ENCODE measurements at places on chromosomes 3 and 15.

DNA sequence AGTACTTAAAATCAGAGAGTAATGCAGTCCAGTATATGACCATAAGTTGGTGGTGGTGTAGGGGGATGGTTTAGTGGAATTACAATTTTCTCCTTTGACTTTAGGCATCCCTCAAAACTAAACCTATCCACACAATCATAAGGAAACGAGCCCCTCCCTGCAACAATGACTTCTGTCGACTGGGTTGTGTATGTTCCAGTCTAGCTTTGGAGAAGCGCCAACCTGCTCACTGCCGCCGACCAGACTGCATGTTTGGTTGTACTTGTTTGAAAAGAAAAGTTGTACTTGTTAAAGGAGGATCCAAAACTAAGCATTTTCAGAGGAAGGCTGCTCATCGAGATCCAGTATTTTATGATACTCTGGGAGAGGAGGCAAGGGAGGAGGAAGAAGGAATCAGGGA, 52.8 kb downstream of the MGA start:
- no peak for DNase-seq

GRCh38 chr3:10351013-10351735, 30.3 kb upstream of the SEC13 start:
- no peak for DNase-seq

DNA sequence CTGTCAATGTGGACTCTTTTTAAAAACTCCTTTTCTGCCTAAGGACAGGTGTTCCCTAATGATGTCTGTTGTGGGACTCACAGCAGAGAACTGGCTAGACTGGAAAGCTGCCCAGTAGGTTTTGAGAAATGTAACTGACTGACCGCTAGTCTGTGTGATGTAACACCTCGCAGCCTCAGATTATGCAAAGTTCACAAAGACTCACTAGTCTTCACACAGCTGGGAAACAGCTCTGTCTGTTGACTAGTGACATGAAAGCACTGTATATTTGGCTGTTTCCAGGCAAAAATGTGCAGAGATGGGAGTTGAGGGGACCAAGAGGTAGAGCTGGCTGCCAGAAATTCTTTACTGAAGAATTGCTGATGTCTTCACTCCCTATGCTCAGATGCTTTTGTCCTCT, 10.3 kb downstream of the PDZRN3 start:
- no peak for DNase-seq

- no peak for DNase-seq
Measured at GRCh38 chr3:101680466-101680865, 3.5 kb upstream of the ZBTB11 start.

DNA sequence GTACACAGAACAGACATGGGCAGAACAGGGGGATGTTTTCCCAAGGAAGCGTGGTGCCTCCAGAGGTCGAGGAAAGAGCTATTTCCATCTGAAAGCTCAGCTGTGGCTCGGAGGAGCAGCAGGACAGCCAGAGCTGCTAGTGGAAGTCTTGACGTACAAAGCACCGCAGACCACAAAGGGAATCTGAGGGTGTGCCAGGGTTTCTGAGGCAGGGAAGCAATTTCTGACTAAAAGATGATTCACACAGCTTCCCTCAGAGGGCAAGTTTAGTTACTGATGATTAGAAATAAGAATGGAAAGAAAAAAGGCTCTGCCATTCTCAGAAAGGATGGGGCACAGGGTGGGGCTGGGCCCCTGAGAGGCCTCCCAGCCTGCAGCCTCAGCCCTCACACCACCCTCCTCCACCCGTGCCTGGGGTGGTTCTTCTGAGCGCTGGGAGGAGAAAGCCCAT, 45.8 kb upstream of the SEC13 start:
- DNase-seq: no peak

GRCh38 chr15:69463182-69463756, 10.7 kb downstream of the RPLP1 start:
- no peak for DNase-seq

- DNase-seq: no peak
Measured at GRCh38 chr3:155339052-155339451, 45.6 kb upstream of the STRIT1 start.

DNA sequence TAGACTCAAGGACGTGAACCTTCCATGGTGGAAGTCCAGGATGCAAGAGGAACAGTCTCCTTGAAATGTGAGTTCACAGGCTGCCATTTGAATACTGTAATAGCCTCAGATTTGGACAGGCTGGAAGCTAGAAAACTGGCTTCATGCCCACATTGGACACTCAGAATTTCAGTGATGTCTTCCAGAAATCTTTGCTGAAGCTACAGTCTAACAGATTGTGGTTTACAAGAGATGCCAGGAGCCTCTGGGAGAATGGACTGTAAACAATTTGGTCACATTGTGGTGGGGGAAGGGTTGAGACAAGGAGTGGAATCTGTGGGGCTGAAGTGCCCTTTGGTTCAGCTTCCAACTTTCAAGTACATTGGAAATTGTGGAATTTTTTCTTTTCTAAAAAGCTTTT, 252.0 kb upstream of the PROK2 start:
- no peak for DNase-seq

DNA sequence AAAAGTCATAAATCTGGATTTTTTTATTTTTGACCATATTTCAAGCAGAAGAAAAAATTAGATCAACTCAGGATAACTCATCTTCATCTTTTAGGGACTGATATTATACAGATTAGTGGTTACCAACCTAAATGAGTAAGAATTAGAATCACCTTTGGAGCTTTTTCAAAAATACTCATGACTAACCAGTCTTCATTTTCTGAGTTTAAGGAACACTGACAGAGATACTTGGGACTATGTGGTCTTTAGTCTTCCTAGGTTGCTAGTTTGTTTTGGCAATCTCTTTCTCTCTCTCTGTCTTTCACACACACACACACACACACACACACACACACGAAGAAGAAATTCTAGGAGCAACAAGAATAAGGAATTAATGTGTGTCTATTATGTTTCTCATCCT, 50.1 kb downstream of the TMOD3 start:
- no peak for DNase-seq

DNA sequence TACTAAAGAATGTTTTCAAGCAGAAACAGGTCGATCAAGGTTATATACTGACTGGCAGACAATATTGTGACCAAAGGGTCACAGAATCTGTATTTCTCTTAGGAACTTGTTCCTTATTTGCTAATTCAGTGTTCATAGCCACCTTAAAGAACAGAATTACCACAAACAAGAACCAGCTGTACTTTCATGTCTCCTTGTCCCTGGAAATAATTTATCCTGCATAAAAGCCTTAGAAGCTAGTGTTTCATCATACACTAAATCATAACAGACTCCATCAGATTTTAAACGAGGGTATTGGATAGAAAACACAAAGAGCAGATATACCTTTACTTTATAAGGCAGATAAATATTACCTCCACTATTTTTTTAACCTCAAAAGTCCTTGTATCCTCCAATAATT, 6.4 kb downstream of the DNAJC19 start:
- no peak for DNase-seq

GRCh38 chr3:65833761-65834505, 204.8 kb downstream of the MAGI1 start:
- DNase-seq: no peak

- no peak for DNase-seq
Measured at GRCh38 chr3:5531741-5532290, 344.3 kb downstream of the EDEM1 start.

GRCh38 chr3:186668426-186668825, 2.6 kb downstream of the HRG start:
- no peak for DNase-seq

- DNase-seq: no peak
Measured at GRCh38 chr3:35883929-35884328, 244.6 kb downstream of the ARPP21 start.

GRCh38 chr15:65086680-65087111, 10.2 kb downstream of the KBTBD13 start:
- no peak for DNase-seq

GRCh38 chr15:20672470-20672869, 130.9 kb upstream of the GOLGA6L6 start:
- no peak for DNase-seq

DNA sequence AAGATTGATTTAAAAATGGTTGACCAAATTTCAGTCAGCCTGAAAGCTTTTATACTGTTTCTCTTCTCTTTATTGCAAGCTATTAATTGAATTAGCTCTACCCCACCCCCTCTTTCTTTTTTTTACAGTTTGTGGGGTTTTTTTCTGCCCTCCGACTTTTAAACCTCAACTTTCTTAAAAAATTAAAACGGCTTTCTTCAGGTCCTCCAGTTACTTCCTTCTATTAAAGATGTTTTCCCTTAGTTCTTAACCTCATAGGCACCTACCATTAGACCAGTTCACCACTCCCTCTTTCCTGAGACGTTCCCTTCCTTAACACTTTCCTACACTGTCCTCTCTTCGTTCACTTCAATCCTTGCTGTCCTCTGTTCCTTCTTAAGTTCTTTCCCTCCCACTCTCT, 52.4 kb downstream of the ATP8B4 start:
- DNase-seq: no peak

GRCh38 chr3:124131580-124131979, 139.7 kb upstream of the ROPN1 start:
- no peak for DNase-seq

GRCh38 chr15:54250326-54250725, 272.1 kb downstream of the UNC13C start:
- no peak for DNase-seq

- DNase-seq: peak; percentile 98
Measured at GRCh38 chr3:186413615-186414415, 51.8 kb upstream of the DGKG start.

DNA sequence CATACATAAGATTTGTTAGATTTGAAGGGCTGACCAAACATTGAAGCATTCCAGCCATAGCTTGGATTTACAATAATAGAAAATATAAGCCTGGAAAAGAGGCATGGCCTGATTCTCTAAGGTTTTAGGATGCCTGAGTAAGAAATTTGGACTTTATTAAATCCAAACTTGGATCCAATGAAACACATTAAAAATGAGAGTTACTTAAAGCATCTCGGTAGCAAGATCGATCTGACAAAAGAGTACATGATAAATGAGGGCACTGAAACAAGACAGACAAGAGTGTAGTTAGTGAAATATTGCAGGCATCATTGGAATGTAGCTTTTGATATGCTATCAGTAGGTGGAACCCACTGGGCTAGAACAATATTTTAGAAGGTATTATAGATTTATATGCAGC, 855.7 kb upstream of the DPPA4 start:
- no peak for DNase-seq

DNA sequence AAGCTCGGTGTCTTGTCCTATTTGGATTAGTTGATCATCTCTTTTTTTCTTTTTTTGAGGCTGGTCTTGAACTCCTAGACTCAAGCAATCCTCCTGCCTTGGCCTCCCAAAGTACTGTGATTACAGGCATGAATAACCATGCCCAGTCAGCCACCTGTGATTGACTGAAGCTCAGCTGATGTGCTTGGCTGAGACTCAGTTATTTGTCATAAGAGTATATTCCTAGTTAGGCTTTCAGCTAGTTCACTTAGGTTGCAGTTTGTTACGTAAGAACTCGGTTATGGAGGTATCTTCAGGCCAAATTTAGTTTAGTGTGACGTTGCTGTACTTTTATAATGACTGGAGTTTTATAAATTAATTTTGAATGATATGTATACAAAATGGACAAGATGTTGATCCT, 365.0 kb downstream of the SV2B start:
- no peak for DNase-seq

DNA sequence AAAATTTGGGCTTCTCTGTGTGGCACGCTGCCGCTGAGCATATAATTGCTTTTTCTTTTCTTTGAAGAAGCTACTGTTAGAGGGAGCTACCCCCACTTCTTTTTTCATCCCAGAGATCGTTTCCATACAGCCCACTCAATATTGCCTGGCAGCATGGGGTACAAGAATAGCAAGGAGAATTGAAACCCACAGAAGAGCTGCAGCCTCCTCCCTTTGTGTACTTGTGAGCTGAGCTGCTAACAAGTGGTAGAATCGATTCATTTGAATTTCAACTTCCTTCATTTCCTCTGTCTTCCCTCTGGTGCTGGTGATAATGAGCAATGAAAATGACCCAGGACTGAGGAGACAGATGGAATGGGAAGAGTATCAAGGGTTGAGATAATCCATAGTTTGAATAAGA, 64.9 kb downstream of the LRRC3B start:
- DNase-seq: no peak

DNA sequence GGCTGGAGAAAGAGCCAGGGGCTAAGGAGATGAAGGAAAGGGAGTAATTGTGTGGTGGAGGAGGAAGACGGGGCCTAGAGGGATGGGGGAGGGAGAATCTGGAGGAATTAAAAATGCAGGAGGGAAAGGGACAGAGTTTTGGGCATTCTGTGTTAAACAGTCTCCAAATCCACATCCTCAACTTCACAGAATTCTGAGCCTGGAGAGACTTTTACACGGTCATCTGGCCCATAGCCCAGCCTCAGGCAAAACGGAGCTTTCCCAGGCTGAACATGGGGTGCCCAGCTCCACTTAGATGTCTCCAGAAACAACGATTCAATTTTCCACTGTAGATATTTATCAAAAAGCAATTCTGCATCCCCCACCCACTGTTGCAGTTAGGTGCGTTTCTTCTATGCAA, 137.6 kb upstream of the HACD2 start:
- DNase-seq: no peak

- no peak for DNase-seq
Measured at GRCh38 chr3:49349348-49350114, 8.6 kb downstream of the GPX1 start.

- DNase-seq: no peak
Measured at GRCh38 chr15:82737975-82738374, 28.3 kb upstream of the AP3B2 start.

- DNase-seq: no peak
Measured at GRCh38 chr15:94322141-94322540, 90.8 kb downstream of the MCTP2 start.

- no peak for DNase-seq
Measured at GRCh38 chr3:133115176-133115575, 77.0 kb downstream of the TMEM108 start.

- DNase-seq: no peak
Measured at GRCh38 chr3:152331018-152331541, 62.4 kb downstream of the MBNL1 start.

DNA sequence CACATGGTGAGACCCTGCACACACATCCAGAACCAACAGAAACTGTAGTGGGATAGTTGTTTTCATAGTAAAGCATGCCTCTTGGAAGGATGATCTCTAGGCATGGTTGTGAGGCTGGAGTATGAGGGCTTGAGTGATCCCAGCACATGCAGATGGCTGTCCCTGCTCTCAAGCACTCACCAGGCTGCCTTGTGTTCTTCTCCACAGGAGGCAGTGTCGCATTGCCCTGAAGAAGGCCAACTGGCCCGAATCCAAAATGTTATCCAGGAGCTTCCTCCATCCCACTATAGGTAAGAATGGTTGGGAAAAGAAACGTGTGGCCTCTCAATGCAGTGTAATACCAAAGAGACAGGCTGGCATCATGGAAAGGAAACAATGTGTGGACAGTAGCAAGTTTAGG, 82.7 kb downstream of the TMEM39A start:
- peak; percentile 81 for DNase-seq

DNA sequence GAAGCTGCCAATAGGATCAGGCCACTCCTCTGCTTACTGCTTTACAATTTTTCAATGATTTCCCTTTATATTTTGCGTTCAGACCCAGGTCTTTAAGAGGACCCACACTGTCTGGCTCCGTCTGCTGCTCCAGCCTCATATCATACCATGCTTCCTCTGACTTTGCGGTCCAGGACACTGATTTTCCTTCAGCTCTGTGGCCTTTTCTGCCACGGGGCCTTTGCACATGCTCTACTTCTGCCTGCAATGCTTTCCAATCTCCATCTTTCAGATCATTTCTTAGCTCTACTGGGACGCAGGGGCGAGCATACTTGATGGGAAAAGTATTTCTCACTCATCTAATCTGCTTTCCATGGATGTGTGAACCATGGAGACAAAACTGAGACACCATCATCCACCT, 23.0 kb upstream of the SH3GL3 start:
- no peak for DNase-seq

GRCh38 chr3:107082527-107082926, 294.7 kb upstream of the CCDC54 start:
- DNase-seq: no peak

Data from NCI-H345 (cell line).